ENCODE measurements at places on chromosomes 5 and 9.

- DNase-seq: peak; percentile 96
These were observed 27.3 kb downstream of the PUM3 start for GRCh38 chr9:2816476-2817141.

- no peak for DNase-seq
These were observed 55.2 kb upstream of the FYB1 start for GRCh38 chr5:39274398-39275085.

- DNase-seq: no peak
These were observed 194.6 kb upstream of the PCSK5 start for GRCh38 chr9:75695921-75696320.

GRCh38 chr9:35306283-35306682, 144.5 kb downstream of the UNC13B start:
- DNase-seq: no peak

Data from fibroblast of villous mesenchyme (primary cell).